Activated CD4-positive, alpha-beta T cell treated with anti-CD3 and anti-CD28 coated beads, Interleukin-2, amount 50 U/mL, for 16 hours (primary cell): ENCODE measurements at places on chromosomes 13 and 19.

- no peak for DNase-seq
Observed at GRCh38 chr13:32113532-32113931, 82.0 kb downstream of the FRY start.

DNA sequence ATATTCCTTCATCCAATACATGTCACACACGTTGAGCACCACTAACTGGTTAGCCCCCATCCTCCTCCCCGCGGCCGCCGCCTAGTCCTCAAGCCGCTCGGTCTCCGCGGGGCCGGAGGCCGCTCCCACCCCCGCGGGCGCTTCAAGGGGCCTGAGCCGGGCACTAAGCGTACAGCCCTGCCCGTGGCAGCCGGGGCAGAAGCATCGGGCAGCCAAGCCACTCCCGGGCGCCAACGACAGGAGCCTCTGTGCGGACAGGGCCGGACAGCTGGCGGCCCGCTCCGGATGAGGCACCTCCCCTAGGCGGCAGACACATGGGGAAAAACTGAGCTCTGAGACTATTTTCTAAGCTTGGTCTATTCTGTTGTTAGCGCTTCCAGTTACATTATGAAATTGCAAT, 2.8 kb upstream of the ZNF543 start:
- DNase-seq, result no peak

DNA sequence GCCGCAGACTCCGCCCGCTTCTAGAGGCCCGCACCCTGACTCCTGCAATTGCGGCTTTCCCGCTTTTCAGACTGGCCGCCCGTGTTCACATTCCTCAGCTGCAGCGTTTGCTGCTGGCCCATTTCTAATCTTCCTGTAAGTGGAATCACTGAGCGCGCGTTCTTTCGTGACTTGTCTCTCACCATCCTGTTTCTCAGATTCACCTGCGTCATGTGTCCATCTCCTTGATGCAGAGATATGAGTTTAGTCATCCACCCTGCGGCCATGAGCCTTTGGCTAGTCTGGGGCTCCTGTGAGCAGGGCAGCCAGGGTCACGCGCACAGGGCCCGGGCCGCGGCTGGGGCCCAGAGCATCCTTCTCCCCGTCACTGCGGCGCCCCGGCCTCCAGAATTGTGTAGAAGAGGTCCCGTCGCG, 110.0 kb downstream of the CRYL1 start:
- DNase-seq, result no peak

DNA sequence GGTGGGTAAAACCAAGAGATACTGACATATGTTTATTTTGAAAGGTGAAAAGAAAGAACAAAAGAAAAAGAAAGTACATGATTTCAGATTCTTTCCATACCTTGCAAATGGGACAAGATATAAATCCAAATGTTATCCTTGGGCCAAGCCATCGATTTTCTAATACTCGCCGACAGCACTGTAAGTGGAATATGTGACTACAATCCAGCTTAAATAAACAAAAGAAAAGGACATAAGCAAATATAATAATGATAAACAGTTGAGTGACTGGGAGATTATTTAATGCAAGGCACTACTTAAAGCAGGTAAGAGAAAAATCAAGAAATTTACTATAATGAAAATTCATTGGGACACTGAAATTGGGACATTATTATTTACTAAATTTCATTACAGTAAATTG, 29.9 kb upstream of the FBXL3 start:
- DNase-seq, result no peak

DNA sequence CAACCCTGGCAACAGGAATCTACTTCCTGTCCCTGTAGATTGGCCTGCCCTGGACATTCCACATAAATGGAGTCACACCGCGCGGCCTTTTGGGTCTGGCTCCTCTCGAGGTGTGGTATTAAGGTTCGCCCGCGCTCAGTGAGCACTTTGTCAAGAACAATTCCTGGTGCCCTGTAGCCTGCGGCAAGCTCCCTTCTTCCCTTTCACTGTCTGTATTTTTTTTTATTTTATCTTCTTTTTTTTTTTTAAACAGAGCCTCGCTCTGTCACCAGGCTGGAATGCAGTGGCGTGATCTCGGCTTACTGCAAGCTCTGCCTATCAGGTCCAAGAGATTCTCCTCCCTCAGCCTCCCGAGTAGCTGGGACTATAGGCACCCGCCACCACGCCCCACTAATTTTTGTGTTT, 28.3 kb downstream of the PEX11G start:
- DNase-seq, result no peak

DNA sequence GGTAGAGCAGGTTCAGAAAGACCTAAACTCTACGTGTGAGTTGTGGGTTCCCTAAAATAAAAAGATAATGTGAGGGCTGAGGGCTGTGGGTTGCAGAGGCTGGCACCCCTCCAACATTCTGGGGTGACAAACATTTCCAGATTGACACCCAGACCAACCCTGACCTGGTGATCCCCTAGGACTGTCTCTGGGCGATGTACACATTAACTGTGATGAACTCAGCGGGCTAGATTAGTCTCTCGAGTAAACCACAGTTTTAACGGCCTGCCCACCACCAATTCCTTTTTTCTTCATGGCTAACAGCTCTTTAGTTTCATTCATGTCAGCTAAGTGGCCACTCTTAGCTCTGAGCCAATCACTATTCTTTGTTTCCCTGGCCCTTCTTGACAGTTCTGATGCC, 24.8 kb downstream of the SIAH3 start:
- DNase-seq, result no peak

GRCh38 chr13:44506251-44506650, 69.9 kb downstream of the TSC22D1 start:
- DNase-seq, result no peak

GRCh38 chr13:32381539-32381938, 46.4 kb downstream of the N4BP2L1 start:
- no peak for DNase-seq

DNA sequence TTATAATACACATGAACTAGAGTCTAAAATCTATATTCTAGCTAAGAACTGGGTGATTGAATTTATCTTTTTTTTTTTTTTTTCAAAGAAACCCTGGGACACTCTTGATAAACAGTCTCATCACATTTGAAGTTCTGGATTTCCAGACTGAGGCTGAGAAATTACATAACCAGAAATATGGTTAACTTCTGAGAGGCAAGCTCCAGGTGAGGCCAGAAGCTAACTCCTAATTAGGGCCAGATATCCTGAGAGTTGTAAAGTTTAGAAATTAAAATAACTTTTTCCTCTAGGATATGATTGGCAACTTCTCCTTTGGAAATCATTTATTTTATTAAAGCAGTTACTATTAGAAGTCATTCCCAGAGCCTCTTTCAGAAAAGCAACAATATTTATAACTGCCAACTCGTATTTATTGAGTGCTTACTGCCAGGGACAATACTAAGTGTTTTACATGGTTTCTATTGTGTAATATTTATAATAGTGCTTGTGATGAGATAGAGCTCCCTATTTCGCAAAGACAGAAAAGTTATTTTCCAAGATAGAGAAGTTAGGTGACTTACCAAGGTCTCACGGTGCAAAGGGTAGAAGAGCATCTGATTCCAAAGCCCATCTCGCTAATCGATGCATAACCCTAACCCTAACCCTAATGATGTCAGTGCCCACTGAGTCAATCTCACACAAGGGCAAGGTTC, 187.7 kb downstream of the DCT start:
- DNase-seq, result no peak

DNA sequence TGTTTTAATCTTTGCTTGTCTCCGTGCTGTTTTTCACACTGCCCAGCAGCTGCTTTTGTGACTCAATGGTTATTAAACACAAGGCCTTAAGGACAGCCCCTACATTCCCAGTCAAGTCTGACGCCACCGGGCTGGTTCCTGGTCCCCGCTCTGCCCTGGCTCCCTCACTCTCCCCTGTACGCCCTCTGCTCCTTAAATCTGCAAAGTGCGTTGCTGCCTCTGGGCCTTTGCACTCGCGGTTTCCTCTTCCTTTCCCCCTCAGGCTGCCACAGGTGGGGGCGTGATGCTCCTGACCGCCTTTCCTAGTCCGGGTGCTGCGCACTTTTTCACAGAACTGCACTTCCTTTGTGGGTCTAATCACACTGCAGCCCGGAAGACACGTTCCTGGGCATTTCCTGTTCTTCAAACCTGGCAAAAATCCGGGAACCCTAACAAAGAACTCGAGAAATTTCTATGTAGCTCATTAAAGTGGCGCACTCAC, 25.6 kb downstream of the NOSIP start:
- peak; percentile 75 for DNase-seq

- DNase-seq, result peak; percentile 50
Observed at GRCh38 chr19:30214651-30215051, 157.5 kb upstream of the ZNF536 start.

GRCh38 chr19:33241530-33242101, 16.0 kb upstream of the SLC7A10 start:
- peak; percentile 18 for DNase-seq

DNA sequence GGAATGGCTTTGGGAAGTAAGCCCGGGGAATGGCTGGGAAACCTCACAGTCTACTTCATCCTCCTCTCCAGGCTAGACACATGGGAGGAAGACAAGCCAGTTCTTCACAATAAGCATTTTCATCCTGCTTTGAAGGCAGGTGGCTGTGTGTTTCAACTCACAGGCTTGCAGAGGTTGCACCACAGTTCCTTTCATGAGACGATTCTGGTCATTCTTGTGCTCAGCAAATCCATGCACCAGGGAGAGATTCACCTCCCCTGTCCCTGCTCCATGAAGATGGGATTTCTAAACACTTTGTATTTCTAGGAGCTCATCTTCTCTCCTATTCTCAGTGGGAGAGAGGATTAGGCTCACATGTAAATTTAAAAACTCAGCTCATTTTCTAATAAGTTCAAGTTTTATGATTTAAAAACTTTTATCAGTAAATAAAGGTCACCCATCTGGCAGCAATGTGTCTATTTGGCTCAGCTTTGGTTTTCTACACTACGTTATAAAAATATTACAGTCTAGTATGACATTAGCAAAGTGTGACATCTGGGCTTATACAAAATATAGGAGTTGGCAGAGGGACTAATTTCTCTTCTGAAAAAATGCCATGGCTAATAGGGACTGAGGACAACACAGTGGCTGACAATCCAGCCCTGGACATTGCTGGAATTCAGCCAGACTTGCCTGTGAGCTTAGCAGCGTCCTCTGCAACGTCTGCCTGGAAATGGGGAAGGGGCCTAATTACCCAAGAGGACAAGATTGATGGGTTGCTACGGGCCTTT, 283.2 kb upstream of the SLC10A2 start:
- no peak for DNase-seq

- DNase-seq, result no peak
Observed at GRCh38 chr19:47487551-47488515, 3.8 kb upstream of the KPTN start.

DNA sequence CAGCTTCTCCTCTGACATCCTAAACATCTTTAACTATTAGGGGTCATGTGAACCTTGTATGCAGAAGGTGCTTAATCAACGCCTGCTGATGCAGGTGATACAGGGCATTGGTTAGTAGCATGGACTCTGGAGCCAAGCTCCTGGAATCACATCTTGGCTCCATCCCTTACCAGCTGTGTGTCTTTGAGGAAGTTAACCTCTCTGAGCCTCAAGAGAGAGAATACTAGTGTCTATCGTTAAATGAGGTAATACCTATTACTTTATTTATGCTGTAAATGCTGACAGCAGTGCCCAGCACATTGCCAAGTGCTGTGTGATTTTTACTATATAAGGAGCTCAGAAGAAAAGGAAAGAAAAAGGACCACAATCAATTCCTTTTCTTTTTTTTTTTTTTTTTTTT, 11.2 kb upstream of the SELENOW start:
- DNase-seq, result no peak

DNA sequence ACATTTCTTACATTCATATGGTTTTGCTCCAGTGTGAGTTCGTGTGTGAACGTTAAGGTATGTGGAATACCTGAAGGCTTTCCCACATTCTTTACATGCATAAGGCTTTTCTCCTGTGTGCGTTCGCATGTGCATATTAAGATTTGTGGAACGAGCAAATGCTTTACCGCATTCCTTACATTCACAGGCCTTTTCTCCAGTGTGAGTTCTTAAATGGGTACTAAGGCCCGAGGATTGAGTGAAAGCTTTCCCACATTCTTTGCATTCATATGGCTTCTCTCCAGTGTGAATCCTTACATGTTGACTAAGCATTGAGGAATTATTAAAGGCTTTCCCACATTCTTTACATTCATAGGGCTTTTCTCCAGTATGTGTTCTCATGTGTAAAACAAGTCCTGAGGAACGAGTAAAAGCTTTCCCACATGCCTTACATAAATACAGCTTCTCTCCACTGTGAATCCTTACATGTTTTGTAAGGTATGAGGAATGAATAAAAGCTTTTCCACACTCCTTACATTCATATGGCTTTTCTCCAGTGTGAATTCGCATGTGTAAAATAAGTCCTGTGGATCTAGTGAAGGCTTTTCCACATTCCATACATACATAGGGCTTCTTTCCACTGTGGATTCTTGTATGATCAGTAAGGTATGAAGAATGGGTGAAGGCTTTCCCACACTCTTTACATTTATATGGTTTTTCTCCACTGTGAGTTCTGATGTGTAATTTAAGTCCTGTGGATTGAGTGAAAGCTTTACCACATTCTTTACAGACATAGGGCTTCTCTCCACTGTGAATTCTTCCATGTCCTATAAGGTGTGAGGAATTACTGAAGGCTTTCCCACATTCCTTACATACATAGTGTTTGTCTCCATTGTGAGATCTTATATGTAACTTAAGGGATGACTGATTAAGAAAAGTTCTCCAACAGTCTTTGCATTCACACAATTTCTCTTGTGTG, 10.7 kb downstream of the ZNF846 start:
- no peak for DNase-seq

- no peak for DNase-seq
Observed at GRCh38 chr13:46340631-46341111, 46.4 kb downstream of the RUBCNL start.

GRCh38 chr19:15107061-15108010, at the start of gene SYDE1:
Gene SYDE1, plus strand, starts transcription at chr19:15107401. Its CDS starts 33 bp downstream, at chr19:15107434.
- DNase-seq, result no peak

DNA sequence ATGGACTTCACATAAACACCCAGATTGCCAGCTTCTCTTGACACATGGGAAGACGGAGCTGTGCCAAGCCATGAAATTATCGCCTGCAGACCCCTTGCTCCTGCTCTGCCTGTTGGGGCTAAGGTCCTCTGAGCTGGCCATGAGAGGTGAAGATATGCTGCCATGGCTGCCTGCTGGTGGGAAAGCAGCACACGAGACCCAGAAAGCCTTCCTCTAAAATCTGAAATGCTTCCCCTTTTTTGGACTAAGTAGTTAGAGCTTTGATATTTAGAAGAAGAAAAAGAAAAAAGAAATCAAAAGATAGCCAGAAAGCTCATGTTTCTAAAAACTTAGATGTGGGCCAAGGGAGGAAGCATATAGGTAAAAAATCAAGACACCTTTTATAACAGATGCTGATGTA, 11.2 kb downstream of the WDFY2 start:
- DNase-seq, result no peak

- no peak for DNase-seq
Observed at GRCh38 chr13:51925865-51926527, 64.2 kb downstream of the CCDC70 start.

GRCh38 chr19:55322204-55322885, 2.8 kb downstream of the TMEM150B start:
- DNase-seq, result no peak

- no peak for DNase-seq
Observed at GRCh38 chr13:72911981-72912380, 130.0 kb downstream of the PIBF1 start.

GRCh38 chr19:2035590-2035991, 15.5 kb downstream of the MKNK2 start:
- no peak for DNase-seq
